ENCODE measurements at places on chromosomes 5 and 9. TPM values are rescaled to one million over a fixed set of nuclear protein-coding genes. Genes with fewer than 3 reads are reported as not detected.

Gene SLC25A48
- not detected for total RNA-seq

DNA sequence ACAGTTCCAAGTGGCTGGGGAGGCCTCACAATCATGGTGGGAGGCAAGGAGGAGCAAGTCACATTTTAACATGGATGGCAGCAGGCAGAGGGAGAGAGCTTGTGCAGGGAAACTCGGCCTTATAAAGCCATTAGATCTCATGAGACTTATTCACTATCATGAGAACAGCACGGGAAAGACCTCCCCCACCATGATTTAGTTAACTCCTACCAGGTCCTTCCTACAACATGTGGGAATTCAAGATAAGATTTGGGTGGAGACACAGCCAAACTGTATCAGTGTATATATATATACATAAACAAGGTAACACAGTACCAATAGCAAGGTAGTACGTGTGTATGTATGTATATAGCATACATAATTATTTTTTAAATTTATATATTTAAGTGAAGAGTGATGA is 50.9 kb downstream of the NFX1 start:
- no peaks in the 10 kb centered on the region for H3K27me3 ChIP-seq
- H3K4me3 ChIP-seq: no peak overlapping the region
- H3K27ac ChIP-seq: no peak overlapping the region

GRCh38 chr5:65874241-65874640 is 52.1 kb upstream of the ERBIN start:
- H3K4me1 ChIP-seq: peaks cover 43% of the 10 kb centered on the region
- peak overlapping the region; percentile 27 for H3K27ac ChIP-seq
- H3K4me3 ChIP-seq: no peak overlapping the region
- no peaks in the 10 kb centered on the region for H3K36me3 ChIP-seq
- no peaks in the 10 kb centered on the region for H3K27me3 ChIP-seq

- H3K27me3 ChIP-seq: no peaks in the 10 kb centered on the region
- no peak within 1 kb of the TSS for H3K27ac ChIP-seq
- H3K4me1 ChIP-seq: peaks cover 37% of the 10 kb centered on the region
- H3K36me3 ChIP-seq: no peaks in the 10 kb centered on the region
- DNase-seq: peak; percentile 91
Measured at GRCh38 chr9:127930231-127931091, at the start of gene PIP5KL1. TSS of gene PIP5KL1 (minus strand) at chr9:127930777. CDS start at chr9:127930752, 25 bp downstream.

GRCh38 chr5:7391814-7392692 is 3.9 kb upstream of the ADCY2 start:
- H3K27ac ChIP-seq: no peak overlapping the region
- H3K36me3 ChIP-seq: no peaks in the 10 kb centered on the region
- no peaks in the 10 kb centered on the region for H3K4me1 ChIP-seq
- no peak overlapping the region for H3K4me3 ChIP-seq
- DNase-seq: no peak

Gene TAF11L5
- not detected for total RNA-seq

Gene SAXO1
- not detected for total RNA-seq

Gene CERCAM
- 87.2 TPM for total RNA-seq

Gene LHFPL2
- total RNA-seq: 10.1 TPM

GRCh38 chr5:55286411-55286933 is 21.0 kb downstream of the DHX29 start:
- DNase-seq: no peak
- no peak overlapping the region for H3K27ac ChIP-seq
- H3K27me3 ChIP-seq: no peaks in the 10 kb centered on the region
- H3K36me3 ChIP-seq: peaks cover 18% of the 10 kb centered on the region
- no peaks in the 10 kb centered on the region for H3K4me1 ChIP-seq

Gene GMCL2
- total RNA-seq: not detected

DNA sequence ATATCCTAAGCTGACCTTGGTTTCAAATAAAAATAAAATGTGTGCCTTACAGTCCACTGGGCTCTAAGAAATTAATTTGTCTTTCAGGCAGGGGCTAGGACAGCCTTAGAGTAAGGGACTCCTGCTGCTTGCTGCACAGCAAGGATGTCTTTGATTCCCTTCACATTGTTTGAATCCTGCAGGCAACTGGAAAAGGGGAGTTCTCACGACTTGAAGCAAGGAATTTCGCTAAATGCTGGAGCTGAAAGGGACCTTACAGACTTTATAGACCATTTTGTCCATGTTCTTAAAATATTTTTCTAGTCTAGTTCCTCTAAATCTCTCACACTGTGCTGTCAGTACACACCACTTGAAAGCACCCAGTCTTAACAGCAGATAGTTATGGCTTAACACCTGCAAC is 35.6 kb downstream of the FBXW11 start:
- no peaks in the 10 kb centered on the region for H3K27me3 ChIP-seq
- H3K27ac ChIP-seq: no peak overlapping the region
- no peaks in the 10 kb centered on the region for H3K36me3 ChIP-seq
- DNase-seq: no peak

Gene ERAP2
- total RNA-seq: 48.2 TPM

GRCh38 chr9:87577746-87578145 is 80.1 kb downstream of the DAPK1 start:
- no peak for DNase-seq
- H3K36me3 ChIP-seq: no peaks in the 10 kb centered on the region
- no peaks in the 10 kb centered on the region for H3K27me3 ChIP-seq
- H3K4me1 ChIP-seq: no peaks in the 10 kb centered on the region
- no peak overlapping the region for H3K27ac ChIP-seq
- H3K4me3 ChIP-seq: no peak overlapping the region

- no peaks in the 10 kb centered on the region for H3K36me3 ChIP-seq
- no peak overlapping the region for H3K4me3 ChIP-seq
- no peak for DNase-seq
- no peaks in the 10 kb centered on the region for H3K27me3 ChIP-seq
Measured at GRCh38 chr5:170519549-170519948, 15.7 kb downstream of the KCNIP1 start.

Gene PAIP2
- total RNA-seq: 90.5 TPM

DNA sequence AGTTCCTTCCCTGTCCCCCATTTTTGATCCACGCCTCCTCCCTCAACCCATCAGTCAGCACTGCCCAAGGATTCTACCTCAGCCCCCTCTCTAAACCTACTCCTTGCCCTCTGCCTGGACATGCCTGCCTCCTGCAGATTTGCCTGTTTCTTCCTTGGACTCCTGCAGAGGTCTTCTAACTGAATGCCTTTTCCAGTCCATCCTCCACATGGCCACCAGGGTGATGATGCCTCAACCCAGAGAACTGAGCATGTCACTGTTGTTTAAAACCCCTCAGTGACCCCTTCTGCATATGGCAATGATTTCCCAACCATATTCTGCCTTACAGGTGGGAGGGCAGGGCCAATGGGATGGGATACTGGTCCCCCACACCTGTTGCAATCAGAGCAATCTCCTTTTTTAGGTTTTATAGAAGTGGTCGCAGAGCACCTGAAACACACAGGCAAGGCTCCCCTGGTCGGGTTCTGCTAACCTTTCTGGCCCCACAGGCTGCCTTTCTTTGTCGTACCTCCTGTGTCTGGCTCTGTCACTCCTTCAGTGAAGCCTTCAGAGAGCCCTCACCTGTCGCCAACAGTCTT is 9.3 kb downstream of the PHYKPL start:
- H3K4me1 ChIP-seq: no peaks in the 10 kb centered on the region
- peaks cover 9% of the 10 kb centered on the region for H3K36me3 ChIP-seq
- H3K4me3 ChIP-seq: no peak overlapping the region
- no peak overlapping the region for H3K27ac ChIP-seq
- no peaks in the 10 kb centered on the region for H3K27me3 ChIP-seq
- DNase-seq: no peak

Gene MACROH2A1
- 223 TPM for total RNA-seq

GRCh38 chr5:137847687-137848086 is 20.0 kb upstream of the MYOT start:
- no peak for DNase-seq
- no peaks in the 10 kb centered on the region for H3K27me3 ChIP-seq
- H3K4me1 ChIP-seq: no peaks in the 10 kb centered on the region
- no peaks in the 10 kb centered on the region for H3K36me3 ChIP-seq
- H3K27ac ChIP-seq: no peak overlapping the region
- H3K4me3 ChIP-seq: no peak overlapping the region

DNA sequence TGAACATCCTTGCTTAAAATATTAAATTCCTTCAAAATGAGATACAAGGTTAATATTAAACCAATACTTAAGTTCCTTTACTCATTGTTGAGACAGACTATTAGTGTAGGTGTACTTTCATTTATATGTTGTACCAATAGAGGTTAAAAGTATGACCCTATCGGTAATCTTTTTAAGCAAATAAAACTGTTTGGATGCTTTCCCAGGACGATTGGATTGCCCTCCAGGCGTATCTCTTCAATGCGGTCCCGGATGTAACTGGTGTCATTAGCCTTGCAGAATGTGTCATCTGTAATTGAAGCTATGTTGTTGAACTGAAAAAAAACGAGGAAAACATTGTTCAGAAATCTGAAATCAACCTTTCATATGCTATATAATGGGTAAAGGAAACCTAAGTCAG is 18.9 kb downstream of the OGN start:
- no peaks in the 10 kb centered on the region for H3K4me1 ChIP-seq
- H3K27me3 ChIP-seq: no peaks in the 10 kb centered on the region
- no peak overlapping the region for H3K27ac ChIP-seq
- no peak for DNase-seq

DNA sequence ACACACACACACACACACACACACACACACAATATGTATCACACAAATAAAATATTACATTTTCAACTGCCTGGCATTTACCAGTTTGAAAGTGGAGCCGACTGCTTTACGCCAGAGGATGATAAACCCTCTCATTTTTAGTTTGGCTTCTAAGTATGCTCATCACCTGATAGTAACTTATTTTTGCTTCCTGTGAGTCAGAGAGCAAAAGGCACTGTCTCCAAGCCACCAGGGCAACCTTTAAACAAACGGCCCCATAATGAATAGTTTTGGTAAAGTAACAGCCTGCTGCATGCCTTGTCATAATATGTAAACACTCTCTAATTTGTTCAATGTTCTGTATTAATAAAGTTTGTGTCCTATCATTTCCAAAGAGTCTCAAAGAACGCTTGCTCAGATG is 26.9 kb downstream of the KLF4 start:
- DNase-seq: no peak
- H3K27me3 ChIP-seq: no peaks in the 10 kb centered on the region
- no peak overlapping the region for H3K4me3 ChIP-seq

DNA sequence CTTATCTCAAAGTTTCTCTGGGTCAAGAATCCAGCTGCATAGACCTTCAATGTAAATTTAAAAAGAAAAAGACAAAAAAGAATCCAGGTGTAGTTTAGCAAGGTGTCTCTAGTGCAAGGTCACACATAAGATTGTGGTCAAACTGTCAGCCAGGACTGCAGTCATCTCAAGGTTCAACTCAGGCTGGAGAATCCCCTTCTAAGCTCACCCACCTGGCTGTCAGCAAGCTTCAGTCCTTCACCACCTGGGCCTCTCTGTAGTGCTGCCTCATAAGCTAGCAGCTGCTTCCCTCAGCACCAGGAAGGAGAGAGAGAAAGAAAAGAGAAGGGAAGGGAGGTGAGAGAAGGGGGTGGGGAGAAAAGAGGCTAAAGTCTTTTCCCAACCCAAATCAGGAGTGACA is 146.7 kb downstream of the ACTL7B start:
- DNase-seq: no peak
- no peaks in the 10 kb centered on the region for H3K27me3 ChIP-seq
- H3K27ac ChIP-seq: no peak overlapping the region
- H3K4me1 ChIP-seq: peaks cover 7% of the 10 kb centered on the region

Gene C9
- total RNA-seq: not detected

Gene BTNL9
- total RNA-seq: not detected

DNA sequence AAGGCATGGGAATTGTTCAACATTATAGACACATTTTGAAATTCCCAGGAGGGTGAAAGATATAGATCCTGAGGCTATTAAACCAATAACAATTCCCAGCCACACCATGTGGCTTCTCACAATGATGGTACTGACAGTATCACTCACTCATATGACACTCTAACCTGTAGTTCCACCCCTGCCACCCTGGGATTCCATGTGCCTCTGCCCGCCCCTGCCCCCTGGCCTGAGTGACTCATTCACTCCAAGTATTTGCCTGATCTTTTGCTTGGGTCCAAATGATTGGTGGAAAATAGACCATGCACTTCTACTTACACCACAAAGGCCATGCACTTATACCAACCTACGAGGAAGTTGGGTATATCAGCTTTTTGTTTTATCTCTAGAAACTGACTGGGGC is 305.2 kb upstream of the DAB2 start:
- no peaks in the 10 kb centered on the region for H3K27me3 ChIP-seq
- no peak overlapping the region for H3K27ac ChIP-seq
- DNase-seq: peak; percentile 22
- no peaks in the 10 kb centered on the region for H3K4me1 ChIP-seq
- H3K4me3 ChIP-seq: no peak overlapping the region
- no peaks in the 10 kb centered on the region for H3K36me3 ChIP-seq

DNA sequence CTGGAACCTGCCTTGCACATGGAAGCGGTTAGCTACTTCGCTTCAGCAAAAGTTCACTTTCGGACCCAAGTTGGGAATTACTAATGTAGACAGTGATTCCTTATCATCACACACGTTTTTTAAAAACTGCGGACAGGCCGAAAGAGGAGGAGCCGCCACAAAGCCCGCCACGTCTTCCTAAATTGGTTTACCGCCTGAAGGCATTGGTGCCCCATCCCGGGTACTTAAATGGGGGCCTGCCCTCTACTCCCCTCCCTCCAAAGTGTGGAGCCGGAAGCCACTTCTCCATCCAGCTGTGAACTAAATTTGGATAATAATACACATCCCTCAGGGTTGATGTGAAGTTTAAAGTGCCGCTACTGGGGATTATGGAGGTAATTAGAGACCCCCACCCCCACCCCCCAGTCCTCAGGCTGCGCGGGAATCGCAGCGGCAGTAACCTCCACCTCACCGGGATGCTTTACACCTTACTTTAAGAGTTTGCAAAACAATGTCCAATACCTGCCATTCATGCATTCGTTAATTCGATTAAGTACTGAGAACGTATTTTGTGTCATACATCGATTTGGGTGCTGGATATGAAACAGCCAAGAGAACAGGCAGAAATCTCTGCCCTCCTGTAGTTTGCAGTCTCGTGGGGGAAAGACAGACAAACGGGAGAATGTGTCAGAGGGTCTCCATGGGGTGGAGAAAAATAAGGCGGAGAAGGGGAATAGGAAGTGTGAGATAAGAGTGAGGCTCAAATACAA is 937 bp upstream of the MACROH2A1 start:
- peak overlapping the region; percentile 96 for H3K4me3 ChIP-seq
- peaks cover 21% of the 10 kb centered on the region for H3K4me1 ChIP-seq
- H3K27me3 ChIP-seq: no peaks in the 10 kb centered on the region
- no peak for DNase-seq

DNA sequence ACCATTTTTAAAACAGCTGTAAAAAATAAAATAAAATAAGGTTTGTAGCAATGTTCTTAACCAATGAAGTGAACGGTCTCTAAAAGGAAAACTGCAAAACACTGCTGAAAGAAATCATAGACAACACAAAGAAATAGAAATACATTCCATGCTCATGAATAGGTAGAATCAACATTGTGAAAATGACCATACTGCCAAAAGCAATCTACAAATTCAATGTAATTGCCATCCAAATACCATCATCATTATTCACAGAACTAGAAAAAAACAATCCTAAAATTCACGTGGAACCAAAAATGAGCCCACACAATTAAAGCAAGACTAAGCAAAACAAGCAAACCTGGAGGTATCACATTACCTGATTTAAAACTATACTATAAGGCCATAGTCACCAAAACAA is 67.6 kb upstream of the RGMB start:
- no peak overlapping the region for H3K27ac ChIP-seq
- no peaks in the 10 kb centered on the region for H3K27me3 ChIP-seq
- no peaks in the 10 kb centered on the region for H3K36me3 ChIP-seq
- H3K4me1 ChIP-seq: no peaks in the 10 kb centered on the region
- DNase-seq: no peak
- H3K4me3 ChIP-seq: no peak overlapping the region

All from PC-9 (cell line).